ENCODE measurements at places on chromosomes 1 and 21.

DNA sequence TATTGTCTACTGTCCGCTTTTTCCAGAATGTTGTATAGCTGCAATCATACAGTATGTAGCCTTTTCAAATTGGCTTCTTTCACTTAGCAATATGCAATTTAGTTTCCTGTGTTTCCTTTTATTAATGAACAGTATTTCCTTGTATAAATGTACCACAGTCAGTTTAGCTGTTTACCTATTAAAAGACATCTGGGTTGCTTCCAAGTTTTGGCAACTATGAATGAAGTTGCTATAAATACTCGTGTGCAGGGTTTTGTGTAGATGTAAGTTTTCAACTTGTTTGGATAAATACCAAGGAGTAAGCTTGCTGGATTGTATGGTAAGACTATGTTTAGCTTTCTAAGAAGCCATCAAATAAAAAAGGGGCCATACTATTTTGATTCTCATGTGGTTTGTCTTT is 24.4 kb upstream of the KCNJ6 start:
- DNase-seq, result no peak

GRCh38 chr1:75708910-75709309 is 15.6 kb upstream of the ACADM start:
- DNase-seq, result no peak

- no peak for DNase-seq
These were observed 199.4 kb downstream of the GABPA start for GRCh38 chr21:25934130-25934529.

GRCh38 chr1:115123116-115123515 is 33.8 kb upstream of the TSPAN2 start:
- no peak for DNase-seq

DNA sequence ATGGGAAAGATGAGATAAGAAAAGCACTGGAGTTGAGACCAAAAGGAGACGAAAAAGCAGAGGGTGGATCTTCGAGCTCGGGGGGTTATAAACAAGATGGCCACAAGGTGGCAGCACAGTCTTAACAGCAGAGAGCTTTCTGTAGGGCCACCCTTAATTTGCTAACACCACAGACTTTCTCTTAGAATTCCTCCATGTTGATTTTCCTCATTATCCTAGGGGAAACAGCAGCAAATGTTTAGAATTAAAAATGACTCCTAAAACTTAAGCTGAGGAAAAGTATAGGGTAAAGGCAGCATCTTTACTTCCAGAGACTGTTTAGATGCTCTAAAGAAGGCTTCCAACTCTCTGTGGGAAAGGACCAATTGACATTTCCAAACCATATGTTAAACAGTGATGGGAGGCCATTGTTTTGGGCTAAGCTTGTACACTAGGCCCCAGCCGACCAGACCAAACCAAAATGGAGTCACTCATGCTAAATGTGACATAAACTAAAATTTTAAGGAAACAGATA is 2.5 kb upstream of the APOBEC4 start:
- DNase-seq, result peak; percentile 85

DNA sequence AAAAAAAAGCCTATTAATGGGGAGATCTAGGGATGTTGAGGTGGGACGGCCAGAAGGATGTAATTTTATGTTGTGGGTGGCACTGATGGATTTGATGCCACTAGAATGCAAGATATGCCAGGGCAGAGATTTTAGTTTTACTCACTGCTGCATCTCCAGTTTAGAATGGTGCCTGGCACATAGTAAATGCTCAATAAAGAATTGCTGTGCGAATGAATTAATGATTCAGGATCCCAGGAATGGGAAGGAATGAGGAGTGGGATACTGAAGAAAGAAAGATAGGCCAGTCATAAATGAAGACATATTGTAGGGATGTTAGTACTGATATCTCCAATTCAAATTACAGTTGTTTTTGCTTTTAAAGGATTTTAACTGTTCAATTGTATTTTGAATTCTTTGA is 72.6 kb downstream of the CAMTA1 start:
- DNase-seq, result no peak

GRCh38 chr1:53851571-53852285 is 13.6 kb upstream of the NDC1 start:
- no peak for DNase-seq

- DNase-seq, result no peak
These were observed 208.5 kb upstream of the PROX1 start for GRCh38 chr1:213779228-213779627.

DNA sequence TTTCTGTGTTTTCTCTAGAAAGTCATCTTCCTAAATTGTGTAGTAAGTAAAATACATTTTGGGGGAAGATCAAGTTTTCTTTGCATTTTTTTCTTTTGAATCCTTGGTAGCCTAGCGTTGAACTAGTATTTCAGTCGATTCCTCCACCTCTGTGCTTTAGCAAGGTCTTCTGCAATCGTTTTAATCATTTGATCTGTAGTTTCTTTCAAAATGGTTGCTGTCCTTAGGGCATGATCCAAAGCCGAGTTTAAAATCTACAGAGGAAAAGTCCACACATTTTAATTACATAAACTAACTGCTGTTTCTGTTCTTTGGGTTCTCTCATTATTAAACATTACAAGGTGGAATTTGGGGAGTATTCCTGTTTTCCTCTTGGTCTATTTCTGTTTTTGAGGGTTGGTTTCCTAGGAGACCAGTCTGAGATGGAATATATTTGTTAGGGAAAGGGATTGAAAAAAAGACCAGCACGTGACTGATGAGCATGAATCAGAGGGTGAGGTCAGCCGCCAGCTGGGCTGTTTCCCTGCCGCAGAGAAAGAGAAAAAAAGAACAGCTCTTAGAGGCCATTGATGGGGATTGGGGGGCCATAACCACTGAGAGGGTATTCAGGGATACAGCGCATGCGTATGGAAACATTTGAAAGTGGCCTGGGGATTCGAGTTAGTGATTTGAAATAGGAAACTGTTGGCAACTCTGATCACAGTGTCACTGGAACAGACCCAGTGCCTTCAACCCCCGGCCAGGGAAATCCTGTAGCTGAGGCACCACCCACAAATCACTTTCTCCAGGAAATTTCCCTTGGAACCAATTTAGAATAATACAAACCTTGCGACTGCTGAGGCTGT is 40.6 kb downstream of the AKNAD1 start:
- DNase-seq, result no peak

GRCh38 chr1:21497466-21498061 is 11.7 kb upstream of the ALPL start:
- peak; percentile 36 for DNase-seq

Measured in RPMI8226 (cell line).